Esophagus mucosa (tissue), 1 donor: ENCODE measurements at places on chromosomes 1 and 21. TPM values are rescaled to one million over a fixed set of nuclear protein-coding genes. Genes with fewer than 3 reads are reported as not detected.

The AIRE gene
- total RNA-seq, result not detected

The LEPR gene
- total RNA-seq, result 2.4 TPM

The COL11A1 gene
- total RNA-seq, result not detected

DNA sequence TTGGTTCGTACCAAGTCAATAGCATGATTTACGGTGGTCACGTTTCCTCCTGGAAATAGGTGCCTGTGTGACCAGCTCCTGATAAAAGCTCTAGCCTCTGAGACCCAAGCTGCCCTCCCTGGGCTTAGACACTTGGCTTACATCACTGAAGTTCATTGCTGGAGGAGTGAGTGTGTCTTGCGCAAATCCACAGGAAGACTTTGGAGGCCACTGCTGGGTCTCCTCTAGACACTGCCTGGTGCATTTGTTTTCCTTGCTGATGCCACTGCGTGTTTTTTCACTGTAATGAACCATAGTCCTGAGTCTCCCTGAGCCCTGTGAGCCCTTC is 230.6 kb downstream of the DSCAM start:
- ATAC-seq, result no peak

The LRRC8B gene
- 19.6 TPM for total RNA-seq

The TAL1 gene
- 0.64 TPM for total RNA-seq
